ENCODE measurements at places on chromosomes 4 and X.

DNA sequence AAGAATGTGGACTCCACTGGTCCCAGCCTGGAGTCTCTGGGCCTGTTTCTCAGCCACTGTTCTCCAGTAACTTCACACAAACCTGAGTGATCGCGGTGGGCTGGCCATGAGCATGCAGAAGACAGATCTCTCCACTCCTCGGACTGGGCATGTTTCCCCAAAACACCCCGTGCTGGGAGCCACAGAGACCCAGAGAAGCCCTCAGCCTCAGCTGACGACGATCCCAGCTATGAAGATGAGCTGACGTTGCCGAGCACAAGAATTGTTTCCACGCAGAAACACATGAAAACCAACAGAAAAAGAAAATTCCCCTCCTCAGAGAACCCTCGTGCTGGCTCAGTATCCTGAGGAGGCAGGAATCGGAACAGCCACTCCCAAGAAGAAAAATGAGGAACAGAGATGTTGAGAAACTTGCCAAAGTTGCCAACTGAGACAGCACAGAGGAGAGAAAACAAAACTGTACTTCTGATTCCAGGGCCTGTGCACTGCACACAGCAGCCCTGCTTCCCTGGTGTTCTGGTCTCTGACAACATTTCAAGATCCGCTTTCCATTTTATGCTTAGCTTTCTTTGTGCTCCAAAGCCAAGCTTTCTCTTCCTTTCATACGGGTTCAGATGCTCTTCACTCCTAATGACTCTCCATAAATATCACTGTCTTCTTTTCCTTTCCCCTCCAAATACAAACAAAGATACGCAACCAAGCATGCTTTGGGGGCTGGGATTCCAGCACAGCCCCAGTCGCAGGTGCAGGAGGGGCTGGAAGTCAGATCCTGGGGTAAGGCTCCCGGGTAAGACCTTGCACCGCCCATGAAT, 81.4 kb downstream of the IRF2 start:
- no peak for DNase-seq

GRCh38 chr4:109548655-109549054, 11.4 kb upstream of the MCUB start:
- DNase-seq = no peak

DNA sequence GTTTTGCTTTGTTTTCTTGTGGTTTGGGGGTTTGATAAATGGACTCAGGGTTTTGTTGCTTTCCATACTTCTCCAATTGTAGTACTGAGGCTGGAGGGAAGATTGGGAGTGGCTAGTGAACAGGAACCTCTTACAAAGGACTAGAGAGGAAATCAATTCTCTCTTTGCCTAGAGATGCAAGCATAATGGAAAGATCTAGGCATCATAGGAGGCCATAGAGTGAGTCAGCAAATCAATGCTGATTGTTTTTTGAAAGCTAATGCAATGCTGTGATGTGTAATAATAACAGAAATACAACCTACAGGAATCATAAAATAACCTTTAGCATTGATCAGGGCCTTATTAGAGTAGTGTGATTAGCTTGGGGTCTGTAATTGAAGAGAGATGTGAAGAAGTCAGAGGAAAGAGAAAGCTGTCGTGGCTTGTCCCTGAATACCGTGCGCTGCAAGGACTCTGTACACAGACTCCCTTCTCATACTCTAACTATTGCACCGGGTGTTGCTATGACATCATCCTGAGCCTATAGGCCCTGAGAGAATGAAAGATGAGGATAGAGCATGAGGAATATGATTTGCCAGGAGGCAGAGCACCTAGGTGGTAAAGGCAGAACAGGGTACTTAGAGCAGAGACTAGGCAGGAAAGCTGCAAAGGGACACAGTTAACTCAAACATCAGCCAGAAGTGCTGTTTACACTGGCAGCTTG, 29.3 kb upstream of the GPR101 start:
- DNase-seq = no peak

- DNase-seq = no peak
These were observed 6.1 kb upstream of the SH3BP2 start for GRCh38 chr4:2786794-2787229.

- no peak for DNase-seq
These were observed 52.9 kb downstream of the CRMP1 start for GRCh38 chr4:5839751-5840674.
